ENCODE measurements at places on chromosomes 5 and 9.

GRCh38 chr9:113807173-113808061 is 68.7 kb upstream of the ZNF618 start:
- peak; percentile 73 for DNase-seq

- no peak for DNase-seq
Observed at GRCh38 chr9:38683336-38683735, 36.6 kb downstream of the FAM240B start.

GRCh38 chr5:29304545-29304944 is 1888.9 kb upstream of the CDH6 start:
- no peak for DNase-seq

DNA sequence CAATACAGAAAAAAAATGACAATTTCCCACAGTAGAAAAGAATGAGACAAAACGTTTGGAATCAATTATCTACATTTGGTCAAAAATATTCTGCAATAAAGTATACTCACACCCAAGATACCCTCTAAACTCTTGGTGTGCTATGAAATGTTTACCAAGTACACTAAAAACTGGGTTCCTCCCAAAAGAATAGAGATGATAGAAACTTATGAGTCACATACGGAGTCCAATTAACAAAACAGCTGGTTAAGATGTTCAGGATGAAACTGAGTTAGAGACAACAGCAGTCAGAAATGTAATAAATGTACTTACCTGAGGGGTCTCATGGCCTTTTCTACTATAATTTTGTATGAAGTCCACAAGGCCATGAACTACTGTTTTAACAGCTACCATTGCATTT is 25.7 kb downstream of the RC3H2 start:
- no peak for DNase-seq
